ENCODE measurements at places on chromosomes 5 and 9.

DNA sequence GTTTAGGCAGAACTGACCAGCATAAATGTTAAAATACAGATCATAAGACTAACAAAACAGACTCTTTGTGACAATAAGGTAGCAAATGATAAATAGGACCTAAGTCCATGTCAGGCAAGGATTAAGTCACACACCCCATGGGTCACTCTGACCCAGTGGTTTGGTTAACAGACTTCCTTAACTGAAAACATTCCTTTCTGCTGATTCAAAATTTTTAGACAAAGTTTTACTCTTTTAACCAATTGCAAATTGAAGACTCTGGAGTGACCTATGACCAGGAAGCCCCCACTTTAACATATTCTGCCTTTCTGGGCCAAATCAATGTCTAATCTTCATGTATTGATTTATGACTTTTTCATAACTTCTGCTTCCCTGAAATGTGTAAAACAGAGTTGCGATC lies 4.9 kb upstream of the NXNL2 start:
- peak; percentile 75 for DNase-seq

- no peak for DNase-seq
Observed at GRCh38 chr9:35714579-35715252, 17.3 kb downstream of the TLN1 start.

GRCh38 chr5:116475338-116475737 lies 99.3 kb downstream of the SEMA6A start:
- no peak for DNase-seq

DNA sequence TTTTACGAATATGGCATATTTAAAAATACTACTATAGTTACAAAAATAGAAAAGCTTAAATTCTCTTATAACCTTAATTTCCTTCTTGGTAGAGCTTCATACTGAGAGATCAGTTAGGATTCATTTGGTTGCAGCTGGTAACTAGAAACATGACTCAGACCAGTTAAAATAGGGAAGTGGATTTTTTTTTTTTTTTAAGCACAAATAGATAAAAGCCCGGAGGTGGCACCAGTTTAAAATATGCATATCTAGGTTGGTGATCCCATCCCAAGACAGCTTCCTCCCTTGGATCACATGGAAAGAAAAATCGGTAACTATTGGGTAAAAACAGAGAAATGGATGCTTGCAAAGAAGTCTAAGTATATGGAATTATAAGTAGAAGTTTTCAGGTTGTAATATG lies 1634.3 kb downstream of the MAT2B start:
- no peak for DNase-seq

DNA sequence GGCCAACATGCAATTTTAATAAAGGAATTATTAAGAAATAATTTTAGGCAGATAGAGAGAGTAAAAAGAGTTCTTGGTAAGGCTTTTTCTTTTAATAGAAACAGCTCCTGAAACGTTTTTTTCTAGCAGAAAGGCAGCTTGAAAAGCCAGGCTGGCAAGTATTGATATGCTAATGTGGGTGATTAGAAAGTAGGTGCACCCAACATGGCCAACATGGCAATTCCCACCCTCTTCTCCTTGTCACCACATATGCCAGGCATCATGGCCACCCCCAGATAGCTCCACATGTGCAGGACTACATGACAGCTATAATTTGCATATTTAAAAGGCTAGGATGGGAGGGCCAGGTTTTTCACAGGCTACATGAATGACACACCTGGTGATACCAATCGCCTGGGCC lies 615.2 kb downstream of the PTPRD start:
- no peak for DNase-seq

DNA sequence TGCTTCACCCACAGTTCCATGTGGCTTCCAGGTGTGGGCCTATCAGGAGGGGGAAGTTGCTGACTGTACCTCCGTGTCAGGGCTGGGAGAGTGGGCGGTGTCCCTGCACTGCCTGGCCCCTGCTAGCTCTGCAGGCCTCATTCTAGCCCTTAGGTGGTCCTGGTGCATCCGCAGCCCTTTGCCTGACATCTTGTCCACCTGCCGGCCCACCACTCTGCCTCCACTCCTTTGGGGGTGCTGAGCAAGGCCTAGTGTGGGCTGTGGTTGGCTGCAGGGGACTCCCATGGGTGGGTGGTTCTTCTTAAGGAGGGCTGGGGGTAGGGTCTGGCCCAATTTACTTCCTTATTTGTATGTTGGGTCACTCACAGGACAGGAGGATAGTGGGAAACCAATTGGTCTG lies 66.9 kb downstream of the HSPA4 start:
- DNase-seq = no peak

- DNase-seq = no peak
Observed at GRCh38 chr5:132758451-132758850, 11.2 kb downstream of the CCNI2 start.

- peak; percentile 86 for DNase-seq
Observed at GRCh38 chr9:72383978-72384709, 19.1 kb upstream of the ZFAND5 start.

- DNase-seq = no peak
Observed at GRCh38 chr9:83472764-83473163, 65.4 kb downstream of the FRMD3 start.

DNA sequence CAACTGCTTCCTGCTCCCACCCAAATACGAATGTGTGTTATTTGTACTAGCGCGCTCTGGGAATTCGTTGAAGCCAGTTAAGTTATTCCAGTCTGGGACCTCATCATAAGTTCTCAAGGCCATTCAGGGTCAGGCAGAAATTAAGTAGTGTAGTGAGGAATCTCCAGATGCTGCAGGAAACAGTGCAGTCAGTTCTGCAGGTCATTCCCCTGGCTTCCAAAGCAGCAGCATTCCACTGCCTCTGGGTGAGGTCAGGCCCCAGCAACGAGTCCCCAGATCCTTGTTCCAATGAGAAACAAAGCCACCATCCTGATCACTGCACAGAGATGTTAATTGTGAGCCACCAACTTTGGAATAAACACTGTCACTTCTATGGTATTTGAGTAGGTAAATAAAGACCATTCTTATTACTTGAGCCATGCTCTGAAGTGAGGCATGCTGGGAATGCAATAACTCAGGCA lies 33.1 kb downstream of the SVEP1 start:
- peak; percentile 17 for DNase-seq

- no peak for DNase-seq
Observed at GRCh38 chr5:61588216-61588615, 256.2 kb downstream of the ZSWIM6 start.

- no peak for DNase-seq
Observed at GRCh38 chr5:122390694-122391093, 78.7 kb downstream of the SNCAIP start.

- no peak for DNase-seq
Observed at GRCh38 chr5:172647352-172648012, 6.4 kb downstream of the NEURL1B start.

- DNase-seq = no peak
Observed at GRCh38 chr5:76341651-76342334, 61.3 kb upstream of the IQGAP2 start.

GRCh38 chr5:176624938-176625337 lies 5.4 kb downstream of the SNCB start:
- no peak for DNase-seq

DNA sequence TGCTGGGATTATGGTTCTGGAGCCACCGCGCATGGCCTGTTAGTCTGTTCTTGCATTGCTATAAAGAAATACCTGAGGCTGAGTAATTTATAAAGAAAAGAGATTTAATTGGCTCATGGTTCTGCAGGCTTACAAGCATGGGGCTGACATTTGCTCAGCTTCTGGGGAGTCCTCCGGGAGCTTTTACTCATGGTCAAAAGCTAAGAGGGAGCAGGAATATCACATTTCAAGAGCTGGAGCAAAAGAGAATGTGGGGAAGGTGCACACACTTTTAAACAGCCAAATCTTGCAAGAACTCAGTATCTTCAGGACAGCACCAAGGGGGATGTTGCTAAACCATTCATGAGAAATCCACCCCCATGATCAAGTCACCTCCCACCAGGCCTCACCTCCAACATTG lies 12.1 kb downstream of the JAK2 start:
- DNase-seq = no peak

DNA sequence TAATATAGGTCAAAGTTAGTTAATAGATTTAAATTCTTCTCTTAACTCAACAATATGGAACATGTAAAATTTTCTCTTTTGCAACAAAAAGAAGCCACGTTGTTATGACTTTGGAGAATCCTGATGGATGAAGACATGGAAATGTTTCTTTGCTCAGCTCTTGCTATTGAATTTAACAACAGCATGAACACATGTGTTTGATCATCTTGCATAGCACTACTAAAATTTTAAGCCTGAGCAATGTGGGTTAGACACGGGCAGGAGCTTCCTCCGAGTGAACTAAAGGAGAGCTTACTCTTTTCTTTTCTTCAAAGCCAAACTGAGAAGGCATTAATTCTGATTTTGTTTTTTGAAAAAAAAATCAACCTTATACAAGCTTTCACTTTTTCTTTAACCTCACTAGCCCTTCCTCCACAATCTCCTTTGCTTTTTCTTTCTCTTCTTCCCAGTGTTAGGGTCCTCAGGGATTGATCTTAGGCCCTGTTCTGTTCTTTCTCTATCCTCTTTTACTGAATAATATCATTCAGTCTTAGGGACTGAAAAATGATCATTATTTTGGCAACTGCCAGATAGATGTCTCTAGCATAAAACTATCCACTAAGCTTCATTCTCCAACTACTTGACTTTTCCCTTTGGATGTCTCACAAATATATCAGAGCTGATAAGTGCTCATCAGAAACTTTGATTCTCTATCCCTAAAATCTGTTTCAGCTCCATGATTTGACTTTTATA lies 36.9 kb downstream of the ADAMTS19 start:
- no peak for DNase-seq

DNA sequence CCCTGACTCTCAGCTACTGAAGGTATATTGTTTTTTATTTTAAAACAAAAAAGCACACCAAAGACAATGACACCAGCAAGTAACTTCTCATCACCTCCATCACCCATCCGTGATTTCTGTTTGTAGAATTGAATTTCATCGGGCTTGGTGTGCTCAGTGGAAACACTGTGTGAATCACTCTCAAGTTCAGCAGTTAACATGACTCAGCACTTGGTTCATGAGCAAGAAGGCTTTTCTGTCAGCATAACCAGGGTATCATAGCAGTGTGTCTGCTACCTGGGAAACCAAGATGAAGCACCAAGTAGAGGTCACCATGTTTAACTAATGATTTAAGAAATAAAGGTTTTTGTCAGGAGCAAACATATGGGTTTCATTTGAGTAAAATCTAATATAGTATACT lies 123.7 kb downstream of the INSYN2B start:
- DNase-seq = peak; percentile 83

DNA sequence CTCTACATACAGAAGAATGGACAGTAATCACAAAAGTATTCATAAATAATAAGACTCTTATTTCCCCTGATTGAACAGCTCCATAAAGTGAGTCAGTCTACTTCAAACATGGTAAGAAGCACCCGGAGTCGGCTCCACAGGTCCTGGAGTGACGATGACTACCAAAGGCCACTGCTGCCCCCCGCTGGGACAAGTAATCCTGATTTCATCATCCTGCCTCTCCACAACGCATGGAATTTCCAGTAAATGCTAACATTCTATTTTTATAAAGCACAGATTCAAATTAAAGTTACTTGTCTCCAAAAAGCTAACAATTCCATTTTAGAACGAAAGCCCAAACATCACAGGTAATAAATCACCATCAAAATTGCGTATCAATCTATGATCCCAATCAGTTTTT lies 16.2 kb downstream of the ATPSCKMT start:
- DNase-seq = peak; percentile 90

DNA sequence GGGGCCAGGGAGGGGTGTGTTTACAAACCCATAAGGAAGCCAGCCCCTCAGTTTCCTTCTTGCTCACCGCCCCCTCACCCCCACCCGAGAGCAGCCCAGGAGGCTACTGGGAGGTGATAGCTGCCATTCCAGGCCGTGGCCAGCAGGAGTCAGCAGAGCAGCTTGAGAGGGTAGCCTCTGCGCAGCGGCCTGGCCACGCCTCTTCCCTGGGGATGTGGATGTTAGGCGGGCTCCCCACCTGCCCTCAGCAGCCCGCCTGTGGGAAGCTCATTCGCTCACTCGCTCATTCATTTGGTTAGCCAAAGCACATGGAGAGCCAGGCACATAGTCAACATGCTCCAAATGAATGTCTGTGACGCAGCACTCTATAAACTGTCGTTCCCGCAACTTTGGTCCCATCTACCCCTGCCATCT lies 6.1 kb upstream of the DPM2 start:
- DNase-seq = peak; percentile 91

- no peak for DNase-seq
Observed at GRCh38 chr5:171891595-171891994, 106.0 kb downstream of the SMIM23 start.

- no peak for DNase-seq
Observed at GRCh38 chr5:170252720-170253350, 20.1 kb downstream of the C5orf58 start.

- no peak for DNase-seq
Observed at GRCh38 chr5:76986825-76987526, 34.1 kb downstream of the CRHBP start.

DNA sequence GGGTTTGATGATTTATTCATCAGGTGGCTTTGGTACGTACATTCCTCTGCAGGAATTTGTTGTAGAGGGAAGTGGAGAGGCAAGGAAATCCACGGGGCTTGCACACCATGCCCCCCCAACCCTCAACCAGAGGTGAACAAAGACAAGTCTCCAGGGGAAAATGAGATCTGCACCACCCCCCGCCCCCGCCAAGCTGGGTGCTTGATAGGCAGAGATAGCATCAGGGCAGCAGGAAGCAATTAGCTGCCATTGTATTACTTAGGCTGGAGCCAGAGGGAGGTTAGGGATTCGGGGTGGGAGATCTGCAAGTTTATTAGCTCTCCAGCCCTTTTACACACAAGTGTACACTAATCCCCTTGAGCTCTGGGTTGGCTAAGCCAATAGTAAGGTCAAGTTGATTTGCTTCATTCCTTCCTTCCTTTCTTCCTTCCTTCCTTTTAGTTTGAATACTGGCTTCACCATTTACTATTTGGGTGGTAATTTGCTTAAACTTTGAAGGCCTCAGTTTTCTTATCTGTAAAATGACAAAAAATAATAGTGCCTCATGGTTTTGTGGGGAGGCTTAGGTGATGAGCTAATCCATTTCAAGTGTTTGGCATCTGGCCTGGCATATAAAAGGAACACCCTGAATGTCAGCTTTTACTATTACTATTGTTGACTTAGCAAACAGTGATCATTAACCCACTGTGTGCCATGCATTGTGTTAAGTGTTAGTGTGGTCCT lies 34.1 kb downstream of the SPRY4 start:
- peak; percentile 81 for DNase-seq

GRCh38 chr9:21381448-21382339 lies 3.5 kb downstream of the IFNA2 start:
- no peak for DNase-seq
